ENCODE measurements at places on chromosomes 5 and 9.
A peak's percentile ranks its signal among the peaks of the same experiment; 100 is the strongest.

GRCh38 chr5:77629509-77630113, 8.9 kb downstream of the OTP start:
- DNase-seq: peak; percentile 27

DNA sequence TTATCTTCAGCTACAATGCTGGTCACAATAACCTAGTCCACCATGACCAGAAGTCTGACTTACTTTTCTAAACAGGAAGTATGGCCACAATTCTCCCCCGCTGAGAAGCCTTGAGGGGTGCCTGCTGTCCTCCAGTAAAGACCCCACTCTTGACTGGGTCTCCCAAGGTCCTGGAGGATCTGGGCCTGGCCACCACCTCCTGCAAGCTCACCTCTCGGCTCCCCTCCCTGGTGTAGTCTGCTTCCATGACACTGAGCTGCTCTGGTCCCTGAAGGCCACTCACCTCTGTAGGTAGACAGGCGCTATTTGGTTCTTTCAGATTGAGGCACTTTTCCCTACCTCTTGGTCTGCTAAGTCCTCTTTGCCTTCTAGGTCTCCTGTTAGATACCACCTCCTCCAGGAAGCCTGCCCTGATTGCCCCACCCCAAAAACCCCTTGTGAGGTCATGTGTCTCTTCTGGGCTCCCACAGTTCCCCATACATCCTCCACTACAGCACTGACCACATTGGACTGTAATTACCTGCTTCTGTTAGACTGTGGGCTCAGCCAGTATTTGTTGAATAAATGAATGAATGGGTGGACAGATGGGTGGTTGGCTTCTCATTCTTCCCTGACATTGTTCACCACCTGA, 62.6 kb upstream of the IER5L start:
- DNase-seq: no peak

DNA sequence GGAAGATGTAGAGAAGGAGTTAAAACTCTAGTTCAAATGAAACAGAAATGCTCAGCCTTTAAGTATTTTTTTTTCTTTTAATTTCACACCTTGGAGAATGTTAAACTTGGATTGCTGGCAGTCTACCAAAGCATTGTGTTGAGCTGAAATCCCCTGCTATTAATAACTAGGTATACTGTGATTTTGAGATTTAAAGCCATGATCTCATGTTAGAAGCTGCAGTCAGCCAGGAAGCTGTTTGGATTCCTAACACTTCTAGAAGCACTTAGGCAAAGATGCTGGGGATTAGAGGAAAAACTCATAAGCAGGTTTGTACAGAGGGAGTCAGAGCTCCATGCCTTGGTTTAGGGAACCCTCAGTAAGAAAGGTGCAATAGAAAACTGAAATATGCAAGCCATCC, 141.4 kb downstream of the KIF4B start:
- DNase-seq: no peak

DNA sequence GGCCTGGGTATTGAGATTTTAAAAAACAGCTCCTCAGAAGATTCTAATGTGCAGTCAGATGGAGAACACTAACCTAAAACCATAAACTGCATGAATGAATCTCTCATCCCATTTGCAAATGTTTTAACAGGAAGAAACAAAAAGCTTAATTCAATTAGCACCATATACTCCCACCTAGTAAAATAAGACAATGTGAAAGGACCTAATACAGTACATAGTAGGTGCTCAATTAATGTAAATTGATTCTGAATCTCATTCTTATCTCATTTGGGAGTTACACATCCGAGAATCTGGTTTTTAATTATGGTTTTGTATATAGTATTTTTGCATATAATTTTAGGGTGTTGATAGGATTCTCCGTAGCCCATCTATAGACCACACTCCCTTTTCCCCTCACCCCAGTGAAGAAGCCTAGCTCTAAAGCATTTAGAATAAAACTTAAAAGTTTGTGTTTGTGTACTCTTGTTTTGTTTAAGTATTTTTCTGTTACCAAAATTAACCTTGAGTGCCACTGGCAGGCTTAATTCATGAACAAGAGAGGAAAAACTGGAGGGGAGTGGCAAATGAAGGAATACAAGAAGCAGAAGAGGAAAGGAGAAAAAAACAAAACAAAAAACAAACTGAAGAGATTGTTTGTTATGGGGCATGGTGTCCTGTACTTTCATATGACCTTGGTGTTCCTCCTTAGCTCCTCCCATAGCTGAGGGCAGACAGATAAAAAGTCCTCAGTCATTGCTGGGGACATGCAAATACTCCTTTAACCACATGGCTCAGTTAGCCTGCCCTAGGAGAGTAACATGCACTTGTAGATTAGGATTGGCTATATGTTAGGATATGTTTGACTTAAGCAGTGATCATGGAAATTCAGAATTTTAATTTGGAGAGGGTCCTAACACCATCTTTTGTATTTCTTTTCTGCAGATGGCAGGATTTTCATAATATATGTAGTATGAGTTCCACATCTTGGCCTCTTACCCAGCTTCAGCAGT, 1.2 kb downstream of the RNF14 start:
- DNase-seq: no peak

GRCh38 chr9:131839281-131840084, 99.6 kb upstream of the RAPGEF1 start:
- no peak for DNase-seq
